Naive thymus-derived CD4-positive, alpha-beta T cell (primary cell): ENCODE measurements at places on chromosomes 2 and 18.
A peak's percentile ranks its signal among the peaks of the same experiment; 100 is the strongest.

DNA sequence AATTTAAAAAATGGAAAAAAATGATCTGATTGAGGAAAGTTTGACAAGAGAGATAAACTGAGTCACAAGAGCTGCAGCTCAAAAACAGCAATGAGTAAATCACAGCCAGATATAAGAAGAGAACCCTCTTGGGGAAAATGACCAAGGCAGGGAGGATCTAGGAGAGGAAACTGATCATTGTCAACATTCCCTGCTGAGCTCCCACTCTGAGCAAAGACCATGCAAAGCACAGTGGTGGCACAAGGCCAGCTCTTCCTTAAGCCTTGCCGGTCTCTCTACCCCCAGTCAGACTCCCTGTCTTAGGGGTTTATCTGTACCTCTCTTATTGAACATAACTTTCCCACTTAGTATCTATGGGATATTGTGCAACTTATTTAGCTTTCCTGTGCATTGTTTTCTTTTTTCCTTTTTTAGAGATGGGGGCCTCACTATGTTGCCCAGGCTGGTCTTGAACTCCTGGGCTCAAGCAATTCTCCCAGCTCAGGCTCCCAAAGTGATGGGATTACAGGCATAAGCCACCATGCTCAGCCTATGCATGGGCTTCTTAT is 54.0 kb upstream of the PPP1CB start:
- no peak for DNase-seq

DNA sequence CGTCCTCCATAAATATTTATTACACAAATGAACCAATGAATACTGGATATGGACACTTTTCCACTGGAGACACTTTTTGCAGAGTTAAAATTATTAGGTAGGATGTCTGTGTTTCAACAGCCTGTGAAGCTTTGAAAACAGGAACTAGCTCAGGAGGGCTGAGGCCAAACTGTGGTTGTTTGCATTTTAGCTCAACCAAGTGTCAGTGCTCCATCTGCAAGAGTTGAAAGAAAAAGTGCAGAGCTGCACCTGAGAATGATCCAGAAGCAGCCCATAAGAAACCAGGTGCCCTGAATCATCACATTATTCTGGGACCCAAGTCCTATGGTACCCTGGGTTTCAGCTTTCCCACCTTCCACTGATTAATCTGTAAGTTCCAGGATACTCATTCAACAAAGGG is 180.4 kb downstream of the TRIB2 start:
- no peak for DNase-seq

- DNase-seq = no peak
These were observed 295.1 kb downstream of the GALR1 start for GRCh38 chr18:77544792-77545191.

DNA sequence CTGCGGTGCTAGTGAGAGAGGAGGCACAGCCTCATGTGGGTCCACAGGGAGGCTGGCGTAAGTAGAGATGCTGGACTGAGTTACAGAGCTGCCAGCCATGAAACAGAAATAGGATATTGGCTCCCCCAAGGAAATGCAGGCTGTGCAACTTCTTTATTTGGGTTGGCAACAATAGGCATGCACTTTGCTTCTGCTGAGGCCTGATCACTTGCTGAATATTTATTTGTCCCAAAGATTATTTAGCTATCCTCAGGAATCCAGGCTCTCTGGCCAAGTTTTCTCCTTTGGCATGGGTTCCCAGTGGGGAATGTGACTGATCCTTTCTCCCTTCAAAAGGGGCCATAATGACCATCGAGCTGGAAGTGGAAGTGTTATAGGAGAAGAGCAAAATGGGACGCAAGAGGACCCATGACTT is 60.0 kb downstream of the MAPK4 start:
- no peak for DNase-seq

GRCh38 chr2:38474715-38475566 is 97.9 kb upstream of the ATL2 start:
- no peak for DNase-seq

GRCh38 chr2:38672445-38673391 is 6.8 kb downstream of the GALM start:
- no peak for DNase-seq

- DNase-seq = no peak
These were observed 38.4 kb upstream of the MRPL19 start for GRCh38 chr2:75607988-75608683.

DNA sequence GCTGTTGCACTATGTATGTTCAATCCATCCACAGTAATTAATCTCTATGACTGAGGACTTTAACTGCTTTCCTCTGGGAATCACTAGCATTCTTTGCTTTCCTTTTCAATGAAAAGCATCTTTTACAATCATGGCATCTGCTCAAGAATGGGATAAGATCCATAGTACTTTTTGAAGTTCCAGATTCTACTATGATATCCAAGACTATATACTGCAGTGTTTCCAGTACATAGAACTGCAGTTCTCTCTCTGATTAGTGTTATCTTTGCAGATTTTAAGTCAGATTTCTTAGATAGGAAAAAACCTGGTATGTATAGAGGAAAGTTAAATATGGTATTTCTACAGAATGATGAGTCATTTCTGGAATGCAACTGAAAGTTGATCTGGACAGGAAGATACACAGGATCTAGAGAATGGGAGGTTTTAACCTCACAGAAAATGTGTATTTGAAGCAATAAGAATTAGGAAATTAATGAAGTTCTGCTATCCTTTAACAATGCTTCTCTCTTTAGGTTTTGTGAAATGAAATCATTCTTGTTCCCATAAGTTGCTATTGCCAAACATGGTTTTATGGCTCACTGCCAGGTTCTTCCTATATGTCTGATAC is 670.7 kb downstream of the ERBB4 start:
- no peak for DNase-seq

DNA sequence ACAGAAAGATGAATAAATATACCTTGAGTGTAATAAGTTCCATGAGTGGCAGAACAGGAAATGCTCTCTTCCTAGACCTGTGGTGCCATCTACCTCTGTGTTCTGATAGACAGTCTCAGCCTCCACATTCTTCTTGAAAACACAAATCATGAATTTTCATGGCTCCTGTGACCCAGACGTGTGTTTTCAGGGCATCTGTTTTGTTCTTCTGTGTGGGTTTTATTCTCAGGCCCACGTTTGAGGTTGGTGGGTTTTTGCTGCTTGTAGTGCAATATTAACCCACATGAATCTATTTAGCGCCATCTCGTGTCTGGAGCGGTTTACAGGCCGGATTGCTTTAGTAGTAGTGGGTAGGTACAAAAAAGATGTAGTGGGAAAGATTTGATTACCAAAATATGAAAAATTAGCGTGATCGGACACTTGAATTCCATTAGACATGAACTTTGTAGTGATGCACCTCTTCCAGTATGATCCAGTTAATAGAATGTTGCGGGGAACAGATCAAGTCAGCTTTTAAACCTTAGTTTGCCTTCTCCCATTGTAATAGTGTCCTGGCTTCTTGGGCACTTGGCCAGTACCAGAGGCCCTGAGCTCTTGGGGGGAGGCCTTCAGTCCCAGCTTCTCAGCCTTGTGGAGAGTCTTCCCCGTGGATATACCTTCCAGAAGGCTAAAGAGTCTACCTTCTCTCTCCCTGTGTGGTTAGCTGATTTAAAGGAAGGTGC is 256.5 kb downstream of the TPGS2 start:
- DNase-seq = peak; percentile 11

DNA sequence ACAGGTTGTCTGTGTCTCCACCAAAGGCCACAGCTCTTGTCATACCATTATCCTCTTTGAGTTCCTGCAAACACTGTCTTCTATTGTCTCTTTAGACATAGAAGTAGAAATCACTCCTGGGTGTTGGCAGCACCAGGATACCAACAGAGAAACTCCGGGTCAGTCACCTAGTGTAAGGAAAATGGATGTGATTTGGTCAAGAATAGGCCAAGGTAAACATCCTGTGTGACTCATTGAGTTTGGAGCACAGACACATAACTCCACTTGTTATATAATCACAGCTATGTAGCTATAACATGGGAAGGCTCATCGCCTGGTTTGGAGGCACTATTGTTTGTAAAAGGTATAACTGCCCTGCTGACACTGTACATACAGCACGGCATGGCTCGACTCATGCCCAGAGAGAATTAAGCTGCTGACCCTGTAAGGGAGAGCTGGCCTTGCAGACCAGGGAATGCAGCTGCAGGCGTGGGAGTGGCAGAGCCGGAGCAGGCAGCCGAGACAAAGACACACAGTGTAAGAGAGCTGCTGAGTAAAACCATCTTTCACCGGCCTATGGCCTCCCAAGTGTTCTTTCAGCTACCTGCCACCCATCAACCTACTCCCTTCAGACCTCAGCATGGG is 3.4 kb upstream of the TXNL1 start:
- no peak for DNase-seq

GRCh38 chr2:73823916-73824523 is 4.7 kb upstream of the STAMBP start:
- peak; percentile 69 for DNase-seq

- no peak for DNase-seq
These were observed 17.0 kb downstream of the FZD7 start for GRCh38 chr2:202050652-202051051.

DNA sequence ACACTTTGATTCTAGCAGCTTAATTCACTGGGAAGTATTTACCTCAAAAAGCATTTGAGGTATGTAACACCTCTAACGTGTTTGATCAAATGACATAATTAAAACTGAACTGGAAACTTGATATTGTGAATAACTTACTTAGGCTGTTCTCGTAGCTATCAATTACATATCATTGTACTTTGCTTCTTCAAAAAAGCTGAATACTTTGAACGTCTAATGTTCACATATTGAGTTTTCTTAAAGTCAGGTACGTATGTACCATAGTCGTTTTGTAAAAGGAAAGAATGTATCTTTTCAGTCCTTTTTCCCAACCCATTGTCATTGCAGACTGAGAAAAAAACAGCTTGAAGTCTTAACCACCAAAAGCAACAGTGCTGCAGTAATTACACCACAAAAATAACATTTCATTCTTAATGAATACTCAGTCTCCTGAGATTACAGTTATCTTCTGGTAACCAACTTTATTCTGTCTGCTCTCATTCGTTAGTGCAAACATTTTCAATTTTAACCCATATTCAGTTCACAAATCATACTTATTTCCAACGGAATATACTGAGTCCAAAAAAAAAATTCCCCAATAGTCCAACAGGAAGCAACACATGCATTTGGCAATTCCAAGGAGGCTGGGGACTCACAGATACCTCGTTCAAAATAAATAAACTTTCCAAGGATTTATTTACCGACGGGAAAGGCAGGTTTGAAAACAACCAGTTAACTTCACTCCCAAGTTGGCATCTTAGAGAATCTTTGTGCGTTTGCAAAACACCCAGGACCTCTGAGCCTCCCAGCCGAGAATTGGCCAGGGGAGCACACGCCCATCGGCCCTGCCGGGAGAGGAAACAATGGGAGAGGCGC is 1.1 kb downstream of the CHN1 start:
- DNase-seq = no peak

- DNase-seq = no peak
These were observed 271.8 kb downstream of the ZNF521 start for GRCh38 chr18:25080211-25080610.

GRCh38 chr2:55875434-55876135 is 48.0 kb downstream of the EFEMP1 start:
- no peak for DNase-seq

- DNase-seq = no peak
These were observed 910.4 kb upstream of the GYPC start for GRCh38 chr2:125745514-125745913.

GRCh38 chr2:58072102-58072501 is 25.5 kb downstream of the VRK2 start:
- no peak for DNase-seq

- DNase-seq = no peak
These were observed 66.6 kb downstream of the UGGT1 start for GRCh38 chr2:128157644-128158043.

DNA sequence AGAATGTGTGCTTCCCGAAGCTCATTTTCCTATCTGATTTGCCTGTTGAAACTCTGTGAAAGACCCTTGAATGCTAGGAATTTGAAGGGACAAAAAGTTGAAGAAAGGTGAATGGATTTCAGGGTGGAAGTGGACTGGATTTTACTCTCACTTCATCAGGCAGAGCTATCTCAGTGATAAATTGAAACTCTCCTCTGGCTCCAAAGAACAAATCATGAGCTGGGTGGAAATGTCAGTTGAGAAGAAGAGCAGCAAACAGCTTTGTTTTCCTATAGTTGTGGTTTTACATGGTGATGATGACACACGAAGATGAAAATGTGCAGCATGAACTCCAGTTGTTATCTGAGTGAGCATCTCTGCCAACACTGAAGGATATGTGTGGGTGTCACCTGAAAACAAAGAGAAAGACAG is 34.4 kb downstream of the CD28 start:
- DNase-seq = no peak

- DNase-seq = no peak
These were observed 308.4 kb upstream of the CDH2 start for GRCh38 chr18:28485210-28485801.

DNA sequence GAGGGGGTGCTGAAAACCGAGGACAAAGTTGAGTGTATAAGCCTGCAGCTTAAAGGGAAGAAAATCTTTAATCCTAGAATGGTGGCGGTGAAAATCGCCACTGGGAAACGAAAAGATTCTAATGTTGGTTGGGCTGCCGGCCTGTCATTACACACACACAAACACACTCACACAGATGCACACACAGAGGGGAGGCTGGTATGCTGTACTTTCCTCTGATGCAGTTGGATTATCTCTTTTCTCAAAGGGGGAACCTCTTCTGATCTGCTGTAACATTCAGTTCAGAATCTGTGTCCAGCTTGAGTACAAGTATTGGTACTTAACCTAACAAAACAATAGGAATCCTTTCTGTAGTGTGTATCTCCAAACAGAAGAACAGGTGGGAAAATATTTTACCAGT is 39.0 kb downstream of the ANXA4 start:
- no peak for DNase-seq

DNA sequence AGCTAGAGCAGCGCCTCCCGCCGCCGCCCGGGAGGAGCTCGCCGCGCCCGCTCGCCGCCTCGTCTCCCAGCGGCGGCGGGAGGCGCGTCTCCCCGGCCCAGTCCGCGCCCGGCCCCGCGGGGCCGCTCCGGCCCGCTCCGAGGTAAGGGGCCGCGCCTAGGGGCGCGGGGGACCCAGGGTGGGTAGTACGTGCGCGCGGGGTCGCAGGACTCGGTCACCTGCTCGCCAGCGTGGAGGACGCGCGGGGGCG is 259 bp downstream of the NPAS2 start:
- no peak for DNase-seq

- no peak for DNase-seq
These were observed 362.0 kb downstream of the CLIP4 start for GRCh38 chr2:29477186-29477585.

GRCh38 chr2:46252891-46253659 is 44.1 kb upstream of the EPAS1 start:
- no peak for DNase-seq

GRCh38 chr2:141728142-141728541 is 402.7 kb downstream of the LRP1B start:
- no peak for DNase-seq

GRCh38 chr2:110124038-110124825 is 8.6 kb upstream of the MALL start:
- no peak for DNase-seq

- DNase-seq = no peak
These were observed 221.1 kb downstream of the ANAPC1 start for GRCh38 chr2:111662771-111663470.

- no peak for DNase-seq
These were observed 211.8 kb downstream of the SLC8A1 start for GRCh38 chr2:40240070-40240469.

GRCh38 chr2:207764096-207764630 is 5.5 kb downstream of the FZD5 start:
- no peak for DNase-seq
